ENCODE measurements at places on chromosomes 12 and 14. TPM values are rescaled to one million over a fixed set of nuclear protein-coding genes. Genes with fewer than 3 reads are reported as not detected.
A peak's percentile ranks its signal among the peaks of the same experiment; 100 is the strongest.

GRCh38 chr14:93156693-93157369 lies 27.9 kb downstream of the MOAP1 start:
- DNase-seq: no peak

- no peak for DNase-seq
Observed at GRCh38 chr12:6288235-6288634, 22.2 kb upstream of the PLEKHG6 start.

GRCh38 chr14:59751578-59751977 lies 119.0 kb downstream of the RTN1 start:
- no peak for DNase-seq

- no peak for DNase-seq
Observed at GRCh38 chr12:87853448-87854003, 175.7 kb downstream of the C12orf50 start.

DNA sequence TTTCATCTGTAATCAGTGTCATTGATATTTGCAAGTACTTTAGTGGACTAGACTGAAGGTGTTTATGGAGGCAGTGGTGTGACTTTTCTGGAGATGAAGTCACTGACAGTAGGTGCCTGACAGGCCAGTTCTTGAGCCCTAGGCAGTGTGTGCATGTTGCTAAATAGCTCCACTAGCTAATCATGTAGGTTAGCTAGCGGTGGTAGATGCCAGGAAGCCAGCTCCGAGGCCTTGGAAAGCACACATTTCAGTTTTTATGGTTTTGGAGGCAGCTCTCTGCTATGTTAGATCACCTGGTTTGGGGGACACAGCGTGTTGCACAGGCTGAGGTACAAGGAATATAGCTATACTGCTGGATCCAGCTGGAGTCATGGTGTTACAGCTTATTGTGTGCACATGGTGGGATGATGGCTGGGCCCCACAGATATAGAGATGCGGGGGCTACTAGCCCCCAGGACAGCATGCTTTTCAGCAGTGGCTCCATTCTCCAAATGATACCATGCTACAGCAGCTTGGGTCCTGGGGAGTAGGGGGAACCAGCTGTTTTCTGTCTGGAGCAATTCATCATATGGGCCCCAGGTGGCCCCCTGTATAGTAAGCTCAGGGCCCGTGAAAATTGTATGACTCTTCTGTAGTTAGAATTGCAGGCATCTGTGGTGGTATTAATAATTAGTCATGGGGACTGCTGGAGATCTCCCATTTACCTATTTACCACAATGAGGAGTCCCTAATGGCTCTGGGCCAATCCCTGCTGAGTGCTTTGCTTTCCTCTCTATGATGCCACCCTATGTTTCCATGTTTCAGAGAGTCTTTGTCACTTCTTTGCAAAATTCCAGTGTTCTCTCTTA lies 367.2 kb upstream of the LMO3 start:
- no peak for DNase-seq

DNA sequence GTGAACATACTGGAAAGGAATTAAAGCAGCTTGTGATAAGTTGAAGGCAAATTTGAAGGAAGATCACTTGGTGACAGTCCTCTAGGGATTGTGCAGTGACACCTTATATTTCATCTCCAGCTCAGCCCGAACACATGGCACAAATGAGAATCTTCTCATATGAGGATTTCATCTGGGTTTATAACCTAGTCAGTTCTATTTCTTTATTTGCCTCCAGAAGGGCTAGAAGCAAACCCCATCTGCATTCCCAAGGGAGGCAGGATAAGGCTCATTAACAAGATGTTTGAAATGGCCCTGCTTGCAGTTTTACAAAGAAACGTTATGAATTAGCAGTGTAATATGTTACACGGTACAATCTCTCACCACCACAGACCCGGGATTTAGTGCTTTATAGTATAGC lies 90.7 kb upstream of the KRR1 start:
- no peak for DNase-seq

- DNase-seq: peak; percentile 86
Observed at GRCh38 chr12:59597385-59597781, 1.6 kb downstream of the SLC16A7 start.

DNA sequence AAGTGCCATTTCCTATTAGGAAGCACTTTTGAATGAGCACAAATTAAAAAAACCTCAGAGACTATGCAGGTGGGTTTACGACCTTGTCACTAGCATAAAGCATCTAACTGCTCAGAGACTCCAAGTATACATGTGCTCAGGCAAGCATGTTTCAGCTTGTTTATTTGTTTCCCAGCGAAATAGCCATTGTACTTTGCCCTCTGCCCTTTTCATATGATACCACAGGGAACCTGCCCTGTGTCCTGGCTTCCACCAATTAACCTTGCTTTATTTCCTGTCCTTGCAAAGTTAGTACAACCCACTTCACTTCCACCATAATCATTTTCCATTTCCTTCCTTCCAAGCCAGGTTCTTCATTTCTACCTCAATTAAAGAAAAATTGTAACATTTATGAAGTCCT lies 194.9 kb downstream of the DUSP6 start:
- no peak for DNase-seq

- DNase-seq: no peak
Observed at GRCh38 chr12:67069451-67070306, 199.5 kb upstream of the CAND1 start.

DNA sequence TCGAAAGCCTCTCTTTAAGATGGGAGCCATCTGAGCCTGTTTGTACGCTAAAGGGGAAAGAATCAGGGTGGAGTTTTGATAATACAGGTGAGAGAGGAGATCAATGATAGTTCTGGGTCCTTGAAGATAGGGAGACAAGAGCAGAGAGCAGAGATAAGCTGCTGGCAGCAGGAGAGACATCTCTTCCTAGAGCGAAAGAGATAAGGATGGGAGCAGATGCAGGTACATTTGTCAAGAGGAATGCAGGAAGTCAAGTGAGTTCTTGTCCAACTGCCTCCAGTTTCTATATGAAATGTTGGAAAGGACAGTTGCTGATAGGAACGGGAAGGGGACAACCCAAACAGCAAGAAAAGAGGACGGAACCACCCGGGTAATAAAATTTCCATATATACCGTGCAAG lies 24.7 kb upstream of the HIF1A start:
- no peak for DNase-seq

RPL10L gene
- not detected for total RNA-seq

DAO gene
- total RNA-seq: not detected

Measured in activated CD8-positive, alpha-beta memory T cell treated with anti-CD3 and anti-CD28 coated beads, Interleukin-2, amount 10 ng/mL, durations not matched to agents 7 days and 5 days (primary cell).